ENCODE measurements at places on chromosomes 2 and 18. TPM values are rescaled to one million over a fixed set of nuclear protein-coding genes. Genes with fewer than 3 reads are reported as not detected.

The REG3G gene
- not detected for total RNA-seq

- DNase-seq, result no peak
Measured at GRCh38 chr2:239853706-239854327, 171.3 kb downstream of the NDUFA10 start.

DNA sequence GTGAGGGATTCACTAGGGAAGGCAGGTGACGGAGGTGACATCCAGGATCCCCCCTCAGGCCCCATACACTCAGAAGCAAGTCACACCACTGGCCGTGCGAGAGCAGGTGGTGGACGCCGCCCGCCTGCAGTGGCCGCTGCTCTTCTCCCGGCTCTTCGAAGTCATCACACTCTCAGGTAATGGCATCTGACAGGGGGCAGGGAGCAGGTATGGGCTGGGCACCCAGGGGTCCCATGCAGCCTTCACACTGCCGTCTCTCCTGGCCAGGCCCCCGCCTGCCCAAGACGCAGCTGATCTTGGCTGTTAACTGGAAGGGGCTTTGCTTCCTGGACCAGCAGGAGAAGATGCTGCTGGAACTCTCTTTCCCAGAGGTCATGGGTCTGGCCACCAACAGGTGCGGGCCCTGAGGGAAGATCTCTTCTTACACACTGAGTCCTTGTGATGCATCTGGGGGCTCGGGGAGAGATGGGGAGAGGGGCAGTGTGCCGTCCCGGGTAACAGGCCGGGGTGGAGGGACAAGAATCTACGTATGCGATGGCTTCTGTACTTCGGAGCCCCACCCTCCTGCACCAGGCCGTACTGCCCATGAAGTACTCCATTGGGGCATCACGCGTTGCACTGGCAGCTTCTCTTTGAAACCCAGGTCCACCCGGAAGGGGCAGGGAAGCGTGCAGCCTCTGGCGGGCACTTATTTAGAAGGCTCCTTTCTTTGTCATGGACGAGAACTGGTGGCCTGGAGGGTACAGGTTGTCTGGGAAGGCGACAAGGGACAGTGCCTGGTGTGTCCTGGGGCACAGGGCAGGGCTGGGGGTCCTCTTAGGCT is 18.8 kb upstream of the GPR17 start:
- DNase-seq, result no peak

DNA sequence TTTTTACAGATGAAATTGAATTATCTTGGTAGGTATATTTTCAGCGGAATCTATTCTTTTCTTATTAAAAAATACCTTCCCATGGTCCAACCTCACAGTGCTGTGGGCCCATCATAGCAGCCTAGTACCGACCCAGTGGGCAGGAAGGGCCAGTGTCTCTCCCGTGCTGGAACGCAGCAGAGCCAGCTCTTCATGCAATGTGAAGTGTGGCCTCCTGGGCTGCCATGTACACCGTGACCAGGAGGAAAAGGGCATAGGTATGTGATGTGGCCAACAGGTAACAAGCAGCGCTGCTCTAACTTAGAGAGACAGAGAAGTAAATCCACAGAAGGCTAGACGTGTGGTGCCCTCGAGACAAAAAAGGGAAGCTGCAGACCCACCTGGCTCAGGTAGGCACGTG is 221.1 kb upstream of the SALL3 start:
- DNase-seq, result no peak

DNA sequence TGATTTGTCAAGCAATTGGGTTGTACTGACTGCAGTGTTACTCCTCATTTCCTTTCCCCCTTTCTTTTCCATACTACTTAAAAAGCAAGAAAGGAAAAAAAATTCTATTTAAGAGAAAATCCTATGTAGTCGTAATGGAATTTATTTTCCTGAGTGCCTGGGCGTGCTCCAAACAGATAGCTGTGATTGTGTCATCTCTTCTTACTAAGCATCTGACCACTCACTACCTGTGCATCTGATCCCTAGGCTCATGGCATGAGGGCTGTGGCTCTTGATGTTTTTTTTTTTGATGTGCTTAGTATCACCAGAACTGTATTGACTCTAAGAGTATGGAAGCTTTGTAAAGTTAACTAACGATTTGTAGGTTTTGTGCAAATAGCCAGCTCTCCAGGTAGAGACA is 19.0 kb downstream of the CRIM1 start:
- DNase-seq, result no peak

The PSMG2 gene
- 105 TPM for total RNA-seq

- no peak for DNase-seq
Measured at GRCh38 chr2:16165518-16166326, 225.4 kb downstream of the MYCN start.

The PJVK gene
- total RNA-seq, result 2.1 TPM

GRCh38 chr2:174013315-174013751 is 48.2 kb upstream of the SP3 start:
- no peak for DNase-seq

The CNOT11 gene
- total RNA-seq, result 46.3 TPM

DNA sequence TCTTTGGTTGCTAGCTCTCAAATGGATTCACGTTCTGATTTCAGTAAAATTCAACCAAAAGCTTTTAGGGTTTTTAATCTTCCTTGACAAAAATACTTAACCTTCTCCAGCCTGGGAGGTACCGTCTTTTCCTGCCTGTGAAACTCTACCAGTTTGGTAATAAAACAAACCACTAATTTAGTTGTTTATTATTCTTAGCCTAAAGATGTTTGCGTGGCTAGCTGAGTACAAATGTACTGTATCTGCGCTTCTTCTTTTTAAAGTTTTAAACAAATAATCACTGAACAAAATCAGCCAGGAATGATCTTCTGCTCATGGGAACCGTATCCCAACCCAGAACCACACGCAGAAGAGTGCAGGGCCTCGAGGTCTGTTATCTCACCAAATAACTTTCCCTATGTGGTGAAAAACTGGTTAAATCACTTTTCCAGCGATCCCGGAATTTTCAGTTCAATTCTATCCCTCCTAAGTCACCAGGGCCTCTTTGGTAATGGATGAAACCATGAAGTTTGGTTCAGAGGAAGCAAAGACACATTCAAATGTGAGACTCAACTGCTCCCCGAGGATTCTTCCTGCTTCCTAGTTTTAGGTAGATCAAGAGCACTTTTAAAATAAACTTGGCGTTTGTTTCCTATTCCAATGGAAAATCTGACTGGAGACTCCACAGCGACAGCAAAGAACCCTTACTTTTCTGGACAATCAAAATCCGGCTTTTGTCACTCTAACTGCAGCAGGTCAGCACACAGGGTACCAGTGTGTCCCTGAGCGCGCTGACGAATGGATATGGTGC is 36.1 kb downstream of the BCL2 start:
- DNase-seq, result no peak

GRCh38 chr18:67199993-67200617 is 316.4 kb downstream of the DSEL start:
- peak; percentile 2 for DNase-seq

- no peak for DNase-seq
Measured at GRCh38 chr2:238489896-238490295, 63.2 kb downstream of the ASB1 start.

DNA sequence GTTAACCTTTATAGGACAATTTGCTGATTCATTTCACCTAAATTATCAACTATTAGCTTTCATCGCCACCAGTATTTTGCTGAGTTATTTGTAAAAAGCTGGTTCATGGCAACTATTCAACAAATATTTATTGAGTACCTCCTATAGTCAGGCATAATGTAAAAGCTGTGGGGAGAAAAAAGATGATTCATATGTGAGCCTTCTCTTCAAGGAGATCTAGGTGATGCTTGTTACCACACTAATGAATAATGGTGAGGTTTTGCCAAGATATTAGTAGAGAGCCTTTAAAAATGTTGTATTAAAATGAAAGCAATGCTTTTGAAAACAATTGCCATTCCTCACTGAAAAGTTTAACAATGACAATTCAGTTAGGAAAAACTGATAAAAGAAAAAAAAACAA is 187.8 kb downstream of the ANKRD44 start:
- DNase-seq, result no peak

DNA sequence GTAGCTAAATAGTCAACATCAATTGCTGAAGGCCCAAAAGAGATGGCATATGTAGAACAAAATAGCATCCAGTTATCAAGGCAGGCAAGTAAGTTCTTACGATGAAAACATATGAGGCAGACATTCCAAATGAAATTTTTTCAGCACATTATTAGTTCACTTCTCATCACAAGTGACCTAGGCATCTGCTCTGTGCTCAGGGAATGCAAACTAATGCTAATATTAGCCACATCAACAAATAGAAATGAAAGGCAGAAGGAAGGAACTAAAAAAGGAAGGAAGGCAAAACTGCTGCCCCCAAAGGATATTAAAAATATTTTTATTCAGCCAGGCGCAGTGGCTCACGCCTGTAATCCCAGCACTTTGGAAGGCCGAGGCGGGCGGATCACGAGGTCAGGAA is 51.2 kb upstream of the ROCK1 start:
- DNase-seq, result no peak

GRCh38 chr2:37670378-37671008 is 949 bp downstream of the CDC42EP3 start:
- no peak for DNase-seq

DNA sequence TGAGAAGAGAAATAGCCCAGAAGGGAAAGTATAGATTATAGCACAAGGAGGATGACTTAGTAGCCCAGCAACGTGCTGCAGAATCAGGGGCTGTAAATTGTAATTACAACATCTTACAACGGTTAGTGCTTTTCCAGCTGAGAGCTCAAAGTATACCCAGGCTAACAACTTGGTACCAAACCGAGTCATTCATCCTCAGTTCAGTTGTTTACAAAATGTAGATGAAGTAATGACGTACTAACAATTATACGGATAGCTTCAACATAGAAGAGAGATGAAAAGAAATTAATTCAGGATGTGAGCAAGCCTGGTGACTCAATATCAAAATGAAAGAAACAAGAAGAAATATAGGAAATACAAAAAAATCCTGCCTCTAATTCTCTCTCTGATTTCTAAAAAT is 99.2 kb downstream of the DYNAP start:
- DNase-seq, result no peak

GRCh38 chr2:34291076-34291475 is 692.0 kb upstream of the FAM98A start:
- DNase-seq, result no peak

- DNase-seq, result no peak
Measured at GRCh38 chr18:23387265-23387664, 65.8 kb upstream of the RIOK3 start.

DNA sequence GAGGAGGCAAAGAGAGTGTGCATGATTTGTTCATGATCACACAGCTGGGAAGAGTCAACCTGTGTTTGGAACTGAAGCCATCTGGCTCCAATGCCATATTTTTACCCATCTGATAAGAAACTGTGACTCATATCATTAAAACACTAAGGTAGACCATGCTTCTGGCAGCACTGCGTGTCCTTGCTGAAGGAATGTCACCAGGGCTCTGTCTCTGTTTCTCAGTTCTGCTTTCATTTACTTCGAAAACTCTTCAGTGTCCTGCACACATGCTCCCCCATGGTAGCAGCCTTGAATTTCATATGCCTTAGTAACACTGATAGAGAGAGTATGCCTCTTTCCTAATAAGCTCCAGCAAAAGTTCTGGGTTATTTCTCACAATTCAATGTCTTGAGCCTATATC is 830.4 kb downstream of the DCDC2C start:
- no peak for DNase-seq

- no peak for DNase-seq
Measured at GRCh38 chr18:10094655-10095054, 180.8 kb downstream of the VAPA start.
